ENCODE measurements at places on chromosomes 6 and 20.

DNA sequence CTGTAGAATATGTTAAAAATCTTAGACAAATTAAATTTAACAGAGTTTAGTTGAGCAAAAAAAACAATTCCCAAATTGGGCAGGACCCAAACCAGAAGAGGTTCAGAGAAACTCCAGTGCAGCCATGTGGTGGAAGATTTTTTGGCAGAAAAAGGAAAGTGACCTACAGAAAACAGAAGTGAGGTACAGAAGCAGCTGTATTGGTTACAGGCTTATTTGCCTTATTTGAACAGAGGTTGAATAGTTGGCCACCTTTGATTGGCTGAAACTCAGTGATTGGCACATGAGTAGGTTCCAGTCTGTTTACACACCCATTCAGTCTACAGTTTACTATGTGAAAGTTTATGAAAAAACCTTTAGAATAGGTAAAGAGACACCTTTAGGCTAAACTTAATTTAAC lies 110.9 kb upstream of the LAMP5 start:
- no peak for DNase-seq

DNA sequence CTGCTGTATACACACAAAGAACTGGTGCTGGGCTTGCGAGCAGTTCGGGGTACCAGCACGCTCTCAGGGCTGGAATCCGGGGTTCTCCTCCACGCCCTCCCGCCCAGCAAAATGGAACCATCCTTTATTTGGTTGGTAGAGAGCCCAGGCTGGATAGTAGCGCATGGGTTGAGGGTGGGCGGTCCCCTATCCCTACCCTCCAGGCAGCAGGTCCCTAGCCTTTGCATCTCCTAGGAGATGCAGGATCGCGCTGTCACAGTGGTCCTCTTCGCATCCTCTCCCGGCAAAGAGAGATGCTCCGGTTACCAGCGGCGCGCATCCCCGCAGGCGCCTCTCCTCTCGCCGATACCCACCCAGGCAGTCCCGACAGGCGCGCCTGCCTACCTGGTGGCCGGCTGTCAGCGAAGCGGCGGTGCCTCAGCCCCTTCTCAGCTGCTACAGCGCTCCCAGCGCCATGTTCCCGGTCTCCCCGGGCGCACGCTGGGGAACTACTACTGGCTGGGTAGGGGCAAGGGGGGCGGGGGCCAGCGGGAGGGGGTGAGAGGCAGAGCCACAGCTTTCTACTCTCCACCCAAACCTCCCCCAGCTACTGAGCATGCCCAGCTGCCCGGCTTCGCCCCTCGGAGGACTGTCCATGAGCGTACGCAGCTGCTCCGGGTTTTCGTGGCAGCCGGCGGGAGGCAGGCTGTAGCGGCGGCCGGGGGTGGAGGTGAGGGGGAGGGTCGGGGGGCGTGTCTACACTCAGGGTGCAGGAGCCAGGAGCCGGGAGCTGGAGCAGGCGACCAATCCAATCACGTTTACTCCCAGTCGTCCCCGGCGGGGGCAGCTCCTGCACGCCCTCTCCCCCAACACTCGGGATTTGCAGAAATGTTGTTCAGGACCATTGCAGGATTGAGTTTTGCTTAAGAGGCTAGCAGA lies at the start of gene PAK5:
Gene PAK5, minus strand, starts transcription at position 699 of the 918 bp plus-strand sequence. CDS start 194,748 bp downstream, outside the sequence.
- peak; percentile 56 for DNase-seq

DNA sequence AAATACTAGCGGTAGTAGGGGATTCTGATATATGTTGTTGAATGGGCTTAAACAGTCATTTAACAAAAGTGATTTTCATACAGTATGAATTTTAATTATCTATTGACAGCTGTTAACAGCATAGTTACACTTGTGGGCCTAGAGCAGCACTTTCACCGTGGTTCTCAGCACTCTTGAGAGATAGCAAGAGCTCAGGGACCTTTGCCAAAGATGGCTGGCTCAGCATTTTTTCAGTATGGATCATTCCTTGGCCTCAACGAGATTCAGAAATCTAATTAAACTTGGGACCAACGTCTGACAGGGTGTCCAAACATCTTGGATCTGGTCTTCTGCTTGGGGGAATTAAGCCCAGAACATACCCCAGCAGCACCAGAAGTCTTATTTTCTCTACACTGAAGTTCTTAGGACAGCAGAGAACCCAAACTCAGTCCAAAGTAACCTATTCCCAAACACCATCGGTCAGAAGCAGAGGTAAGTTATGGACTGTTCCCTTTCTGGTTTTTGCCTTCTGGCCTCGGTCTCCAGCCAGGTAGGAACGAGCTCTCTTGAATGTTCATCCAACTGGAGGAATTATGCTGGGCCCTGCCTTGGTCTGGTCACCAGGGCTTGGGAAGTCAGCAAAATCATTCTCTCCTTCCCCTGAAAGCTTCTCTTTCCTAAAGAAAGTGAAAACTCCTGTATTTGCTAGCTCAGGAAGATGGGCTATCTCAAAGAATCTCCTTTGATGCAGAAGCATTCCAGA lies 25.7 kb downstream of the PRPH2 start:
- DNase-seq = no peak

GRCh38 chr6:126252154-126252553 lies 87.8 kb upstream of the CENPW start:
- no peak for DNase-seq

DNA sequence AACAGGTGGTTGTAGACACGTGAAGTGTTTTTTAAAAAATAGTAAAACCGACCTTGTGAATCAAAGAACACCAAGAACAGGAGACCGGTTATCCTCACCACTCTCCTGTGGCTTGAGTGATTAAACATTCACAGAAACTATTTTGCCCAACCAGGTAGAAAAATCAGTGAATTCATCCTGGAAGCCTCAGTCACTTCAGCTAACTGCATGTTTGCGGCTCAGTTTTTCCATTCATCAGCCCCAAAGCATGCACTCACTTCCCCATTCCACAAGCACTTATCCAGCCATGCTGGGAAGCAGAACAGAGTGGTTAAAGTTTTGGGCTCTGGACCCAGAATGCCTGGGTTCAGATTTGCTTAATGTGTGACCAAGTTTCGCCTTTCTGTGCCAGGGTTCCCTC lies 2.4 kb downstream of the LRRN4 start:
- DNase-seq = no peak

- DNase-seq = no peak
Observed at GRCh38 chr20:9280666-9281065, 211.8 kb downstream of the PLCB4 start.

DNA sequence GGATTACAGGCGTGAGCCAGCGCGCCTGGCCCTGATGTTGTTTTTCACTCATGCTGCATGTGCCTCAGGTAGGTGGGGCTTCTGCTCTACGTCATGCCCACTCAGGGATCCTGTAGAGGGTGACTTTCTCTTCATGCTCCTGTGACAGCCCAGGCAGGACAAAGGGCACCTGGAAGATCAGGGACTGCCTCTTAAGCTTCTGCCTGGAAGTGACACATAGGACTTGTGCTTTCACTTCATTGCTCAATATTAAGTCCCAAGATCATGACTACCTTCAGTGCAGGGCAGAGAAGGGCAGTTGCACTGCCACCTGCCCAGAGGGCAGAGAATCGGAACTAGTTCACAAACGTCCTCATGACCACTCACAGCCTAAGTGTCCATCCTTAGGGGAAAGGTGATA lies 249.5 kb upstream of the SULF2 start:
- DNase-seq = no peak

- peak; percentile 90 for DNase-seq
Observed at GRCh38 chr20:62219992-62220665, at the start of gene HRH3. Gene HRH3, minus strand, starts transcription at chr20:62220278. Its CDS starts 308 bp downstream, at chr20:62219970.

- DNase-seq = no peak
Observed at GRCh38 chr20:19937218-19937617, 79.9 kb upstream of the NAA20 start.

DNA sequence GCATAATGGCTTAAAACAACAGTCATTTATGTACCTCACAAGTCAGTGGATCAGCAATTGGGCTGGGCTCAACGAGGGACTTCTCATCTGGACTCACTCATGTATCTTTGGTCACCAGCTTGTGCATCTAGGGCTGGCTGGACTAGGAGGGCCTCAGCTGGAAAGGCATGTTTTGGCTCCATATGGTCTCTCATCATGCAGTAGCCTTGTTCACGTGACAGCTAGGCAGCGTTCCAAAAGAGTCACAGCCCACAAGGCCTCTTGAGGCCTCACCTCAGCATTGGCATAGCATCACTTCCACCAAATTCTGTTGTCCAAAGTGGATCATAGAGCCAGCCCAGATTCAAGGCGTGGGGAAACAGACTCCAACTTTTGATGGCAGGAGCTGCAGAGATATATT lies 110.1 kb downstream of the MAFB start:
- DNase-seq = no peak

GRCh38 chr6:145714731-145715130 lies 20.6 kb downstream of the EPM2A start:
- no peak for DNase-seq

DNA sequence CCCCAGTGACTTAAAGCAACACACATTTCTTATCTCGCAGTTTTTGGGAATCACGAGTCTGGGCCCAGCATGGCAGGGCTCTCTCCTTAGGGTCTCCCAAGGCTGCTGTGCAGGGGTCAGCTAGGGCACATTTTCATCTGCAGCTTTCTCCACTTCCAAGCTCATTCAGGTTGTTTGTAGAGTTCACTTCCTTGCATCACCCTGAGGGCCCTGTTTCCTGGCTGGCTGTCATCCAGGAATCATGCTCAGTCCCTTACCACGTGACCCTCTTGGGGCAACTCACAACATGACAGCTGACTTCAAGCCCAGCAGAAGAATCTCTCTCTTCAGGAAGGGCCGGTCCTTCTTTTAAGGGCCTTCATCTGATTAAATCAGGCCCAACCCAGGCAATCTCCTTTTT lies 21.3 kb downstream of the SNAP25 start:
- DNase-seq = no peak

- no peak for DNase-seq
Observed at GRCh38 chr6:149031859-149032598, 285.2 kb downstream of the UST start.

DNA sequence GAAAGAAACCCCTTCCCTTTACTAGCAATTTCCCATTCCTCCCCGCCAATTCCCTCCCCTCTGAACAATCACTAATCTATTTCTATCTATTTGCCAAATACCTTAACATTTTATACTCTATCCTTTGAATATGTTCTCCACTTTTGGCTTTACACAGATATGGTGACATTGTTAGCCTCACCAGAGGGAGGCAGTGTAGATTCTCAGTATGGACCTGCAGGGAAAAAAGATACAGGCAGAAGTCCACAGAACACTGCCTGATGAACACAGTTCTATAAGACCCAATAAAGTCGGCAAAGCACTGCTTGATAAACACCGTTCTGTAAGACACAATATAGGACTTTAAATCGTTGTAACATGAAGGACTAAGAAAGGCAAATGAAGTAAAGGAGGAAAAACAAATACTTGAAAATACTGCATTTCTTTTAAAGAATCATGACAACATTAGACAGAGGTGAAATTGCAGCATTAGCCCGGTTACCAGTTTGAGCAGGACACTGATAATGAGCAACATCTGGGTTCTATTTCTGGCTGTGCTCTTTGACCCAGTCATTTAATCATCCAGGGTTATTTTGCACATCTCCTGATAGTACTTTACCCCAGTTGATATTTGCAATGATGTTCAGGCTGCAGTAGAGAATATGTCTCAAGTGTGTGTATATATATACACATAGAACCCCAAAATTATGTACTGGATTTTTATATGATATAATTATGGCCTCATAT lies 296.8 kb downstream of the UTRN start:
- DNase-seq = no peak

- DNase-seq = no peak
Observed at GRCh38 chr20:42401613-42402012, 783.4 kb upstream of the CHD6 start.

DNA sequence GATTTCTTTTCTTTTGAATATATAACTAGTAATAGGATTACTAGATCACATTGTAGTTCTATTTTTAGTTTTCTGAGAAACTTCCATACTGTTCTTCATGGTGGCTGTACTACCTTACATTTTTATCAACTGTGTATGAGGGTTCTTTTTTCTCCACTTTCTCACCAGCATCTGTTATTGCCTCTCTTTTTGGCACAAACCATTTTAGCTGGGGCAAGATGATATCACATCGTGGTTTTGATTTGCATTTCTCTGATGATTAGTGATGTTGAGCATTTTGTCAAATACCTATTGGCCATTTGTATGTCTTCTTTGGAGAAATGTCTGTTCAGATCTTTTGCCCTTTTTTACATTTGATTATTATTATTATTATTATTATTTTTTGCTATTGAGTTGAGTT lies 86.1 kb upstream of the TCF21 start:
- DNase-seq = no peak

DNA sequence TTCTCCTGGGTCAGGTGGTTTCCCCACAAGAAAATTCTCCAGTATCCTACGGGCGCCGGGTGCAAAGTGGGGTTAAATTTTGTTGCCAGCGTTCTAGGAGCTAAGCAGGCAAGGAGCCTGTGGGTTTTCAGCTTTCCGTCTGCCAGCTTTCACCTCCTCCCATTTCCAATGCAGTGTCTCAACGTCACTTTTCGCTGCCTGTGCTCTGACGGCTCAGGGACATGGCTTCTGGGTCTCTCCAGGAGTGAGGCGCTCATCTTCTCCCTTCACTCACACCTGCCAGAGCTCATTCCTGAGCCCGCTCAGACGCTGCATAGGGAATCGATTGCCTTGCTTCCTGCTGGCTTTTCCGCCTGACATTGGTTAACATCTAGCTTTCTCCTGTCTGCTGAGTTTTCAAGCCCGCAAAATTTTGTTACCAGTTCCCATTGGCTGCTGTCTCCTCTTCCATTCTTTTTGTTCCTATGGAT lies 7.3 kb upstream of the NAA20 start:
- DNase-seq = no peak

- no peak for DNase-seq
Observed at GRCh38 chr6:44180886-44181285, 22.3 kb downstream of the CAPN11 start.

DNA sequence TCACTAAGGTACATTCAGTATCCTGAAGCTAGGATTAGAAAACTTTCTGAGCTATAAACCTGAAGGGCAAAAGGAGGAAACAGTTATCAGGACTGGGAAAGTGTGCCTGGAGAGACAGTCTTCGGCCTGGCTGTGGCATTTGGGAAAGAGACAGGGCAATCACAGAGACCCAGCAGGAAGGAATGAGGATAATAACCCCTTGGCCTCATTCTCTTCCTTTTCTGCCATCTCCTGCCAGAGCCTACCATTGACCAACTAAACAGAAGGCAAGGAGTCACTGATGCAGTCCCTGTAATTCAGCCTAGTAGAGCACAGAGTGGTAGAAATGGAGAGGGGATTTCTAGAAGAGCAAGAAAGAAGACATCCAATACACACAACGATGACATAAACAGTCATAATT lies 359.4 kb downstream of the HDGFL1 start:
- no peak for DNase-seq

GRCh38 chr6:101640131-101640530 lies 246.6 kb downstream of the GRIK2 start:
- DNase-seq = no peak

DNA sequence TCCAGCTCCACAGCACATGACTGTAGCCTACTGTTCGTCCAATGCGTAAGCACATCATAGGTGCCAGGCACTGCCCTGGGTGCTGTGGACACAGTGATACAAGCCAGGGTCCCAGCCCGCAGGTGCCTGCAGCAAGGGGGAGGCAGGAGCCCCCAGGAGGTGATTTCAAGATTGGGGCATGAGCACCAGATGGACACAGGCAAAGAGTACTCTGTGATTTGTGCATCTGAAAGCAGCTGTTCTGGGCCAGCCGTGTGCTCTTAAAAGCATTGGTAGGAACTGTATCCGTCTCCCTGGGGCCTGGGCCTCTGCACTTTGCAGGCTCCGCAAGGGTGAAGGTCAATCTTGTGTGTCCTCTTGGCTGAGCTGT lies 149.8 kb downstream of the SYCP2 start:
- no peak for DNase-seq
